ENCODE measurements at places on chromosomes 7 and 10. TPM values are rescaled to one million over a fixed set of nuclear protein-coding genes. Genes with fewer than 3 reads are reported as not detected.

The GET4 gene
- polyA plus RNA-seq, result 37.7 TPM

The NUTM2E gene
- not detected for polyA plus RNA-seq

The IDI2 gene
- polyA plus RNA-seq, result not detected

The LIPN gene
- polyA plus RNA-seq, result not detected

The PPP1R9A gene
- polyA plus RNA-seq, result 3.8 TPM

The LEP gene
- polyA plus RNA-seq, result not detected

The AQP1 gene
- 144 TPM for polyA plus RNA-seq

The ADRB1 gene
- 1.3 TPM for polyA plus RNA-seq

The MDH2 gene
- polyA plus RNA-seq, result 276 TPM

The AP5Z1 gene
- 19.5 TPM for polyA plus RNA-seq

The MGAM2 gene
- not detected for polyA plus RNA-seq

The CCZ1 gene
- 64.9 TPM for polyA plus RNA-seq

The C7orf33 gene
- polyA plus RNA-seq, result not detected

The MAGI2 gene
- polyA plus RNA-seq, result 14.6 TPM

The RARRES2 gene
- 33.0 TPM for polyA plus RNA-seq

The ZMIZ1 gene
- polyA plus RNA-seq, result 90.5 TPM

The RBP4 gene
- 22.2 TPM for polyA plus RNA-seq

The DPCD gene
- 38.6 TPM for polyA plus RNA-seq

The DRGX gene
- 0.12 TPM for polyA plus RNA-seq

The DNA2 gene
- 2.0 TPM for polyA plus RNA-seq

The ZDHHC4 gene
- 101 TPM for polyA plus RNA-seq

The TFEC gene
- not detected for polyA plus RNA-seq

The OPN4 gene
- 0.27 TPM for polyA plus RNA-seq
